ENCODE measurements at places on chromosomes 2 and 18.
A peak's percentile ranks its signal among the peaks of the same experiment; 100 is the strongest.

GRCh38 chr2:120565095-120565460 lies 170.6 kb upstream of the GLI2 start:
- DNase-seq: no peak

DNA sequence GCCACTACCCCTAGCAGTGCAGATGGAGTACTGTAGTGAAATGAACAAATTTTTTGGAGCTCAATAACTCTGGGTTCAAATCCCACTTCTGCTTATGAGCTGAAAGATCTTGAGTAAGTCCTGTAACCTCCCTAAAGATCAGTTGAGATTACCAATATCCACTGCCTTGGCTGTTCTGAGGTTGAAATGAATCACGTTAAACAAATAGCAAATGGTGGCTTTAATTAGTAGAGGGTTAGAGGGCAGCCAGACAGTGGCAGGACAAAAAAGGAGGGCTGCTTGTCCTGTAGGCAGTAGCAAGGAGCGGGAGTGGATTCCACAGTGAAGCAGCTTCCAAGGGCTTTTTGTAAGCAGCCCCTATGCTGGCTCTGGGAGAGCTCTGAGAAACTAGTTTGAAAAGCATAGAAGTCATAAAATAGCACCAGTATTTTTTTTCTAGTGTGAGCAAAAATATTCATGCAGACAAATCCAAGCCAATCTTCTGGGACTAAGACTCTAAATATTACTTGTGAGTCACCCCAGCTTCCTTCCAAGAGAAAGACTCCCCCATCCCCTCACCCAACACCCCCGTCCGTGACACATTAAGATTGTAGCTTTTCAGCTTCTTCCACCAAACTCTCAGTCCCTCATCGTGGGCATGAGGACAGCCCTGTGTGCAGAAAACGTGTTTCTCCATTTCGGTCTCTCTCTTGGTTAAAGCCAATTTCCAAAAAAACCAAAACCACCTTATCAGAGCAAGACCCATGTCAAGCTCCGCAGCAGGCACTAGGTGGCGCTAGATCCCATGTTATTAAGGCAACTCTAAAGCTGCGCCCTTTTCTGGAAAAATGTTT lies 123.5 kb upstream of the LGALSL start:
- peak; percentile 76 for DNase-seq

- no peak for DNase-seq
These were observed 118.3 kb upstream of the DNAJC10 start for GRCh38 chr2:182597570-182598295.

- no peak for DNase-seq
These were observed 19.6 kb upstream of the CABLES1 start for GRCh38 chr18:23115683-23116096.

- no peak for DNase-seq
These were observed 121.1 kb upstream of the TEX51 start for GRCh38 chr2:126777620-126777978.

GRCh38 chr18:48852292-48852691 lies 98.5 kb downstream of the SMAD7 start:
- DNase-seq: no peak

DNA sequence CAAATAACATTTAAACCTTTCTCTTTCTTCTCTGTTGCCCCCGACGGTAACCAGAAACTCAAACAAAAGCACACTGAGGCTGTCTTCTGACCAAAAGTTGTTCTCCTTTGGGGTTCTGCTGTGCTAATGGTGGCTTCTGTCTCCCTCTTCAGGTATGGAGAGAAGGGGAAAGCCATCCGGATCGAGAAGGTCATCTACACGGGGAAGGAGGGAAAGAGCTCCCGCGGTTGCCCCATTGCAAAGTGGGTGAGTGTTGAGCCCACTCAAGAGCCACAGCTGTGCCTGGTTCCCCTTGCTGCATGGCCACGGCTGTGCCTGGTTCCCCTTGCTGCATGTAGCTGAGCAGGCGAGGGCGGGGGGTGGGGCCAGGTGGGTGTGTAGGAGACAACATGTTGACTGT lies 67.4 kb downstream of the BOLA3 start:
- no peak for DNase-seq

DNA sequence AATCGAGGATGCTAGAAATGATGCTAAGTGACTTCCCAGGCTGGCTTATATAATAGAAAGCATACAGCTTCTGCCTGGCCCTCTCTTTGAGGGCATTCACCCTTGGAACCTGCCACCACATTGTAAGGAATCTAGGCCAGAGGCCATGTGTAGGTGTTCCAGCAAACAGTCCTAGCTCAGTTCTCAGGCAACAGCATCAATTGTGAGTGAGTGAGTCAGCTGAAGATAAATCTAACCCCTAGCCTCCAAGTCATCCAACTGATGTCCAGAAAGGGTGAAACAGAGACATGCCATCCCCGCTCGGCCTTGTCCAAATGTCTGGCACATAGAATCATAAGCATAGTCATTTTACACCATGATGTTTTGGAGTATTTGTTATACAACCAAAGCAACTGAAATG lies 324.3 kb upstream of the KLHL14 start:
- DNase-seq: no peak

- peak; percentile 9 for DNase-seq
These were observed 511.9 kb upstream of the NRP2 start for GRCh38 chr2:205170399-205170798.

DNA sequence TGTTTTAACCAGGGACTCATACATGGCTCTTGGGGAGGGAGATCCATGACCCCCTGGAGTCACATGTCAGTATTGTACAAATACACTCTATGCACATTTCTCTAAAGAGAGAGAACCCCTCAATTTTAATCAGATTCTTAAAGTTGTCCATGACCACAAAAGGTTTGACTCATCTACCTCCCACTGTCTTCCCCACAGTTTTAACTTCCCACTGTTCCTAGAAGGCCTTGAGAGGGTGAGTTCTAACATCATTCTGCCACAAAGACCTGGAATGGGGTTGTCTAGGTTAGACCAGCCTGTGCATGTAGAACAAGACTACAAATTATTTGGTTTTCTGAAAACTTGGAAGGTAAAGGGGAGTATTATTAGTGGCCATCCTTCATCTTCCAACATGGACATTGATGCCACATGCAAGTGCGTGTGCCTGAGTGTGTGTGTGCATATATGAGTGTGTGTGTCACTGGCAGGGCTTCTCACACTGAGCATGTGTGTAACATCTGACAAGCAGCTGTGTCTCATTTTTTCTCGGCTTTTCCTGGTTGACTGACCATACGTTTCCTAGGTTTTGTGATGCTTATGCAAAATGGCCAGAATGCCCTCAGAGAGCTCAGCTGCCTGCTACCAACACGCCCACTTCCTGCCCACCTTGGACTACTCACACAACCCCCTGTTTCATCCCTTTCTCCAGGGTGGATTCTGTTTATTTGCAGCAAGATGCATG lies 94.6 kb upstream of the LGALSL start:
- DNase-seq: no peak

- DNase-seq: no peak
These were observed 391.6 kb downstream of the NBAS start for GRCh38 chr2:15169326-15170069.

GRCh38 chr2:240640939-240641338 lies 15.7 kb downstream of the GPR35 start:
- no peak for DNase-seq

DNA sequence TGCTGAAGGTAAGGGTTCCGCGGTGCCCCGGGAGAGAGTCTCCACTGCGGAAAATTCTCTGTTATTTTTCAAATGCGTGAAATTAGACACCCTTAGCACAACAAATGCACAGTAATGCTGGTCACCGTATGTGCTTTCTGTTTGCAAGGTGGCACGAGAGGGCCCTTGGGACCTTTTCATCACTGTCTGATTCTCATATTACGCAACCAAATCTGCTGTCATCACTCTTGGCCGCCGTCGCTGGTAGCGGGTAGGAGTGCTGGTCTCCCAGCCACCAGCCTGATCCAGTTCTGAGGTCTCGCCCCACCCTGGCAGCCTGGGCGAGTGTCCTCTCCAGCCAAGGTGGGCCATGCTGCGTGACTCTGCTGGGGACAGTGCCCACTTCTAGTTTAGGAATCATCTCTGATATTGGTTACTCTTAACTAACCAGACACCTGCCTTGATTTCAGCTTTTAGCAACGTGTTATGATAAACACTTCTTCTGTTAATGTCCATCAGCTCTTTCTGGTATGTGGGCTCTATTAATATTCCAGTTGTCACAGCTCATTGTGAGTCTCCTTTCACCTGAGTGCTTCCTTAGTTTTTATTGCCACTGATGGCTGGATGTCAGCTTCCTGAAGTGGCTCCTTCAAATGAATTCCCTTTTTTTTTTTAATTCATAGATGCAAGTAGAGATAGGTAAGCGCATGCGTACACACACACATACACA lies 199.4 kb downstream of the GBX2 start:
- DNase-seq: peak; percentile 91

DNA sequence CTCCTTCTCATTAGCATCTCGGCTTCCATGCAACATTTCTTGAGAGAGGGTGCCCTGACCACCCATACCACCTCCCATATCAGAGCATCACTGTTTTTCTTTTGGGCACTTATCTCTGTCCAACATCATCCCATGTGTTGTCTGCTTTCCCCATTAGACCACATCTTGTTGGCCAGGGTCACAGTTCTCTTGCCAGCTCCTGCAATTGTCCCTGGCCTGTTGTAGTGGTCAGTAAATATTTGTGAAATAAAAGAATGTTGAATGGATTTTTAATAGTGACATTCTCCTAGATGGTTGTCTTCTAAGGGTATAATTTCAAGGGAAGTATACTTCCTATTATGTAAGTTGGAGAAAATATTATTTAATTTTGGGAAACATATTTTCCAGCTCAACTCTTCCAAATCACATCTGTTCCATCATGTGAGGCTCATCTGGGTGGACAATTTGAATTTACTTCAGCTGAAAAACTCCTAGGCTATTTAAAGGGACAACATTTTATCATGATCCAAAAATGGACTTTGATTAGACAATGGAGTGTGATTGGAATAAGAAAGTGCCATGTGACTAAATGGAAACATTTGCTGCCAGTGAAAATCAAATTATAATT lies 83.0 kb downstream of the MOGAT1 start:
- DNase-seq: no peak

DNA sequence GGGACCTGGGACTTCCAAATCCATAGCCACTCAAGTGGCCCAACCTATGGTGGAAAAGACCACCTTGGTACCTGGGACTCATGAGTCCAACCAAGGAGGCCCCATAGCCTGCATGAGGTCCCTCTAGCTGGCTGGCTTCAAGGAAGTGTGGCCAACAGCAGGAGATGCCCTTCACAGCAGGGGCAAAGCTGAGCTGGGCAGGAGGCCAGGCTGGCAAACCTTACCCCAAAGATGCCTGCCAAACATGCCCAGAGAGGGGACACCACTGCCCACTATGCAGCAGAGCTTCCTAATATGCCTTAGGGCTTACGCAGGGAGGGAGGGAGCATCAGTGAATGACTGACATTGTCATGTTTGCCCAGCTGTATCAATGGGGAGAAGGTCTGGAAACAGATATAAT lies 188.0 kb upstream of the GLI2 start:
- no peak for DNase-seq

- no peak for DNase-seq
These were observed 852.1 kb downstream of the CNTNAP5 start for GRCh38 chr2:124877141-124877577.

GRCh38 chr2:176751314-176752227 lies 461.0 kb upstream of the HNRNPA3 start:
- no peak for DNase-seq

DNA sequence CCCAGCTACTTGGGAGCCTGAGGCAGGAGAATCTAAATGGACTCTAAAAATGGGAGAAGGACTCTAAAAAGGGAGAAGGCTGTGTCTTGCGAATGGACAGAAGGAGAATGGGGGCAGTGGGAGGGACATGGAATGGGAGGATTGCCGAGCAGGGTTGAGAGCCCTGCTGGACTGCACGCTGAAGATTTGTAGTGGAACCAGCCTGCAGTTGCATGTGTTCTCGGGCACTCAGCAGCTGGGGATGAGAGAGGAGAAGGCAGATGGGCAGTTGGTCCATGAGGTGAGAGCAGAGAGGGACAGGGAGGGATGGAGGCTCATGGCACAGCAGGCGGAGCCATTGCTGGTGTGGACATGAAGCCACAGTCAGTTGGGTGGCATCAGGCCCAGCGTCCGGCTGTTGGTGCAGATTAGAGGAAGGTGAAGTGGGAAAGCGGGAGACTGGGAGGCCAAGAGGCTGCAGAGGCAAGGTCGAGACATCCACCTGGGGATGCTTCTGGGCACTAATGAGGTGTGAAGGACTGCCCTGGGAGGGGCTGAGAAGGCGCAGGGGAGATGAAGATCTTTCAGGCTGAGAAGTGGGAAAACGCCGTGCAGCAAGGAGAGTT lies 40.7 kb downstream of the DCDC2C start:
- DNase-seq: no peak

GRCh38 chr18:51076503-51076902 lies 46.5 kb downstream of the SMAD4 start:
- DNase-seq: no peak

GRCh38 chr2:220000080-220000479 lies 372.6 kb downstream of the SLC4A3 start:
- DNase-seq: no peak

DNA sequence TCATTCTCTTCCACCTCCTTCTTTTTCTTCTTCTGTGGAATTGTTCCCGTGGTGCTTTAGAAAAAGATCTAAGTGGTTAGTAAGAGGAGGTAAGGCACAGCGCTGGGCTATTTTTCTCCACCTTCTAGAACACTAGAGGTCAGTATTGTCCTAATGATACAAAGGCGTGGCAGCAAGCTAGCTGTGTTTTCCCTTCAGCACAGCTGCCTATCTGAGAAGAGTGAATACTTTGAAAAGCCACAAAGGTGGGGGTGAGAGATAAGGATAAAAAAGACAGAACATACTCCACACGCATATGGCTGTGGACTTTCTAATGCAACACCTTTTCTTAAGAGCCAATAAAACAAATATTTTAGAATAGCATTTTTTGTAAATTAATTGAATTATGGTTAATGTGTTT lies 2.1 kb downstream of the CNTNAP5 start:
- DNase-seq: peak; percentile 88

- no peak for DNase-seq
These were observed 27.4 kb upstream of the CNNM3 start for GRCh38 chr2:96788442-96789244.

DNA sequence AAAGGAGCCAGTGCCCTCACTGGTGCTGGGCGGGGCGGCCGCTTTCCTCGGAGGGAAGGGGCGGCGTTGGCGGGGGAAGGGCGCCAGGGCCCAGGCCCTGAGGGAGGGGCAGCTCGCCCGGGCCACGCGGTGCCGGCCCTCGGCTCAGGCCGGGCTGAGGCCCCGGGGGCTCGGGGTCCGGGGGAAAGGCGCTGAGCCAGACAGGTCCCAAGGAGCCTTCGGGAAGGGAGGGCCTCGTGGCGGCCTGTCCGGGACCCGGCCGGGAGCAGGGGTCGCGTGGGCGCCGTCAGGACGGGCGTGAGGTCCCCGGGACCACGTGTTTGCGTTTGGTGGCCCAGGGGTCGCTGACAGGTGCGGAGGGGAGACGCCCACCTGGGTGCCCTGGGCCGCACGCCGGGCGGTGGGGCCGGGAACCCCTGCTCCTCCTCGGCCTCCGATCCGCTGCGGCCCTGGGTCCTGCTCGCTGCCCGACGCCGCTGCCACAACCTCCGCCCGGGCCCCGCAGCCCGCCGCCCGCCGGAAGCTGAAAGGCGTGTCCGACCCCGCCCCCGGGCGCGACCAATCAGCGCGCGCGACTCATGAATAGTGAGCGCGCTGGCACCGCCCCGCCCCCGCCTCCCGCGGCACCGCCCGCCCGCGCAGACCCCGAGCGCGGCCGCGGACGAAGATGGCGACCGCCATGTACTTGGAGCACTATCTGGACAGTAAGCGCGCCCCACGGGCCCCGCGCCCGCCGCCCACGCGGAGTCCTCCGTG lies at the start of gene ING5:
ING5 (plus strand) TSS at position 641 of the 756 bp plus-strand sequence; CDS start at position 668, 27 bp downstream.
- peak; percentile 80 for DNase-seq

Data from DMS153 (cell line).